RPMI8226 (cell line): ENCODE measurements at places on chromosomes 16 and 17.

DNA sequence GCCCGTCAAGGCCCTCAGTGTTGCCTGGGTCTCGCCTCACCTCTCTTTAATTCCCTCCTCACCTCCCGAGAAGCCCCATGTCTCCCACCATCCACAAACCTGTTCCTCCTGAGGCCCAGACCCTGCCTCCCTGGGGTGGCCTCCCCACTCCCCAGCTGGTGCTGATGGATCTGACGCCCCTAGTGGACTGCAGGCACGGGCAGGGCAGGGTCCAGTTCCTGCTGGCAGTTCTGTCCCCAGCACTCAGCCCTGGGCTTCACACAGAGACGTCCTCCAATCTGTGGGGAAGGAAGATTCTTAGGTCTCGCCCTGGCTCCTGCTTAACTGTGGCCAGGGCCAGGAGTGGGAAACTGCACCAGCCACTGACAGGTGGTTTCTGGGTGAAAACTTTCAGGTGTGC is 108.8 kb downstream of the AMFR start:
- DNase-seq, result no peak

DNA sequence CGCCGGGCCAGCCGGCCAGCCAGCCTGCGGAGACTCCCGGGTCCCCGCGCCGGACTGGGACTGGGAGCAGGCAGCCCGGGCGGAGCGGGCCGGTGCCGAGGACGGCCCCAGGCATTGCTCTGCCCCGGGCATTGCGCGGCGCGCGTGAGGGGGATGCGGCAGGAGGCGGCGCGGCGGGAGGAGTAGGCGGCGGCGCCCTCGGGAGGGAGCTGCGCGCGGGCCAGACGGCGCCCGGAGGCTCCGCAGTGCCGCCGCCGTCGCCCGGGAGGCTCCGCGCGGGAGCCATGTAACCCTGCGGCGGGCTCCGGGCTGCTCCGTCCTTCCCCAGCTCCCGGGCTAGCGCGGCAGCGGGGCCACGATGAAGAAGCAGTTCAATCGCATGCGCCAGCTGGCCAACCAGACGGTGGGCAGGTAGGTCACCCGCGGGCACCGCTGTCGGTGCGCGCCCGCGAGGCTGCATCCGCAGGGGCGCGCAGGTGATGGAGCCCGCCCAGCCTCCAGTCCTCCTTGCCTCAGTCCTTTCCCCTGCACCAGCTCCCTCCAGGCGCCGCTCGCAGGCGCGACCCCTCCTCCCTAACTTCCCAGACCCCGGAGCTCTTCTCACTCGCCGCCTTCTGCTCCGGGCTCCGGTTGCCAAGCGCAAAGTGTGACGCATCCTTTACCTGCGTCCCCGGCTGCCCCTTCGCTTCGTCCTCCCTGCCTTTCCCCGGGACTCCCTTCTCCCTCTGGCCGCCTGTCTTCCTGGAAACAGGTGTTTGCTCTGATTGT is at the start of gene ARHGAP44:
ARHGAP44 (plus strand) TSS at position 18 of the 768 bp plus-strand sequence; CDS start at position 359, 341 bp downstream.
- DNase-seq, result peak; percentile 12

- DNase-seq, result no peak
Measured at GRCh38 chr16:57788252-57788841, 13.9 kb downstream of the KIFC3 start.

DNA sequence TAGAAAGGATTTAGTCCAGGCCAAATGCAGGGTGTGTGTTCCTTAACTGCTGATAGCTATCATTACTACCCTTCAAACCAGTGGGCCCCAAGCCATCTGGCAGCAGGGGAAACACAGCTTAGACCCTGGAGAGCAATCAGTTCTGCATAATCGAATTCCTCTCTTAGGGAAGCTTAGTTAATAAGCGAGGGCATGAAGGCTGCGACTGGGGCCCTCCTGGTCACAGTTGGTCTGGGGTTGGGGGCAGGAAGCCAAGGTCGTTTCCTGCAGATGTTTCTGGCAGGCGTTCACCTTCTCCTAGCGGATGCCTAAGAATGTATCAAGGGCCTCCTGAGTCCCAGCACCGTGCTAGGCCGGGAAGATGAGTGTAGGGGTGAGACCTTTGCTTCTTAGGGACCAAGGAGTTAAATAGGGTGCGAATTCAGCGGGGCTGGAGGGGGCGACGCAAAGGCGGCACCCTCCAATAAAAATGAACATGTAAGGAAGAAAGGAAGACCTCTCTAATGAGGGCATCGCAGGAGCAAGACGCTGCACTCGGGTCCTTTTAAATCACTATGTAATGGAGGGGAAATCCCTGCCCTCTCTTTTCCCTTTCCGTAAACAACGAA is 16.5 kb upstream of the EEF2K start:
- DNase-seq, result peak; percentile 79

GRCh38 chr17:82219083-82219482 is 6.4 kb upstream of the CCDC57 start:
- DNase-seq, result no peak

DNA sequence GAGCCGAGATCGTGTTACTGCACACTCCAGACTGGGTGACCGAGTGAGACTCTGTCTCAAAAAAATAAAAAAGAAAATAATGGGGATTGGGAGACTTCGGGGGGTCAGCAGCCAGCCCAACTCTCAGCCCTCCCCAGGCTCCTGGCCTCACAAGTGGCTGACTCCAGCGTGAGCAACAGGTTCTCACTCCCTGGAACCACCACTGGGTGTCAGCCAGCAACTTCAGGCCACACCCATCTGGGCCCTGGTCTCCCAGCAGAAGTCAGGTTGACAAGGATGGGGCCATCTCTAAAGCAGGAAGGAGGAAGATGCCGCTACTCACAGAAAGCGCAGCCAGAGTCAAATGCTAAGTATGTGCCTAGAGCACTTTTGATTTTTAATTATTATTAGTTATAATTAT is 139.4 kb downstream of the C16orf78 start:
- DNase-seq, result peak; percentile 65

DNA sequence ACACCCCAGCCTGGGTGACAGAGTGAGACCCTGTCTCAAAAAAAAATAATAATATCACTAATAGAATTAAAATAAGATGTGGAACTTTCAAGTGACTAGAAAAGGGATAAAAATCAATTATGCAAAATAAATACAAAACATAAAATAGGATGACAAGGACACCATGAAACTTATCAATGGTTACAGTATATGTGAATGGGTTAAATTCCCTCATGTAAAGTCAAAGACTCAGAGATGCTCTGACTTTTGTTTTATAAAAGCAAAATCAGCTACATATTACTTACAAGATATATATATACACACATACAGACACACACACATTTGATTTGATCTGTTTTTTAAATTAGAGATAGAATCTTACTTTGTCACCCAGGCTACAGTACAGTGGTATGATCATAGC is 33.5 kb upstream of the SCNN1B start:
- DNase-seq, result no peak

DNA sequence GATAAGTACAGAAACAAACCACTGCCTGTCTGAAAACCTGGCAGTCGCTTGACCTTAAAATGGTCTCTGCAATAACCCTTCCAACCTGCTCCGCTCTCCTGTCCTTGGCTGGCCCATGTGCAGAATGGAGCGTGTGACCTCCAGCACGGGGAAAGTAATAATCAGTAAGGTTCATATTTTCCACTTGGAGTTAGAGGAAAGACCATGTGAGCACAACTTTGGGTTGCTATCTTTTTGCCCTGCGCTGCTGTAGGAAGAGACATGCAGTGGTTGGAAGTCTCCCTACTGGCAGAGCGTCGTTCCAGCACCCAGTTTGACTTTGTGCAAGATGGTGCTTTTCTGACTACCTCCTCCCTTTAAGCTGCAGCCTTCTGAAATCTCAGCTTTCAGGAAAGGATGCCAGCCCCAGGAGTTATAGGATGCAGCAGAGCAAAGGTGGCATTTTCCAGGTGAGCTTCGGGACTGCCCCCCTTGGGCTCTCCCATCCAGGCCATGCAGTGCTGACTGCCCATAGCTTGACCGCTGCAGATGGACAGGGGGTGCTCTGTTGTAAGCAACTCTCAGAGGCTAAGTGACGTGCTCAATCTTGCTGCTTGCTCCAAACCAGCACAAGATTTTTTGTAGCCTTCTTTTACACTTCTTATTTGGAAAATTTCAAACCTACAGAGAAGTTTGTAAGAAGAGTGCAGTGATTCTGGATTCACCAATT is 110.7 kb upstream of the NOL11 start:
- no peak for DNase-seq

GRCh38 chr16:82636958-82637357 is 10.2 kb downstream of the CDH13 start:
- no peak for DNase-seq

- DNase-seq, result no peak
Measured at GRCh38 chr17:66564992-66565465, 262.6 kb downstream of the PRKCA start.

DNA sequence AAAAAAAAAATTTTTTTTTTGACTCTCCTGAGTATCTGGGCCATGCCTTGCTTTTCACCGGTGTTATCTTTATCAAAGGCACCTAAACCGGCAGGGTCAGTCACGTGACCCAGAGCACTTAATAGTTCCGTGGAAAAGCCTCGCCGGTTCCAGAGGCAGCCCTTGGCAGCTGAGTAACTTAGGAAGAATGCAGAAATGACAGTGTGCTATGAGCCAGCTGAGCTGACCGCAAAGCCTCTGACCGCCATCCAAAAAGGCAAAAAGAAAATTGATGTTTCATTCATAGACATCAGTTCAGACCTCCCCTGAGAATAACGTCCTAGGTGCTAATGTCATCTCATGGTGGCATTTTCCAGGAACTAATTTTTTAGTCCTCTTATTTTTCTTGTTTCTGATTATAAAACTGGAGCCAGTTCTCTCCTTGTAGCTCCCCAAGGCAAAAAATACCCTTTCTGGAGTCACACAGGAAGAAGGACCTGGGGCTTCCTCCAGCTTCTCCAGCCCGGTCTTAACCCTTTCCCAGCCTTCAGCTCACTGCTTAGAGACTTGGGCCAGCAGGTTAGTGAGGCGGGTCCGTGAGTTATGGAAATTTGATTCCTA is 122.6 kb downstream of the SOCS1 start:
- no peak for DNase-seq

DNA sequence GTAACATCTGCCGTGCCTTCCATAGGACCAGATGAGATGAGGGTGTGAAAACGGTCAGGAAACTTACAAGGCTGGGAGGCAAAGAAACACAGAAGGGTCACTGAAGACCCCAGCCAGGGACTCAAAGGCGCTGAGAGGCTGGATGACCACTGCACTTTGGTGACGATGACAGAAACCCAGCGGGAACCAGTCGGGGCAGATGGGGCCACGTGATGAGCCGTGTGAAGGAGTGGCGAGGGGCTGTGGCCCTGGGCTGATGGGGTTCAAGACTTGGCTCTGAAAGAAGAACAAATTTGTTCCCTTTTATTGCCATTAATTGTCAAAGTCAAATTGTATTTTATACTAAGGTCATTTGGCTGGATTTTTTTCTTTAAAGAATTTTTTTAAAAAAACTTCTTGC is 28.6 kb upstream of the ATP2C2 start:
- DNase-seq, result no peak

DNA sequence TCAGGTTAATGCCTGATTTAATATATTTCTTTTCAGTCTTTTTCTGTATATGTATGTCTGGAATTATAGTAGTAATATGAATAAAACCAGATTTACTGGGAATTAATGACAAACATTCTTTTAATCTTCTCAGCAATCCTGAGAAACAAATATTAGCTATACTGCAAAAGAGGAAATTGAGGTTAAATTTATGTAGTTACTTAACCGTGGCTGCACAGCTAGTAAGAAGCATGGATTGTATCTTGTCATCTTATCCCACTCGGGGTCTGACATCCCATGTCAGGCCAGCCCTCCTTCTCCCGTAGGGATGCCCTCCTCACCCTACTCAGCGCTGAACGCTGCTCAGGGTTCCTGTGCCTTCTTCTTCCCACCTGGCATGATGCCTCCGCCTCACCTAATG is 143.0 kb downstream of the FTO start:
- no peak for DNase-seq

DNA sequence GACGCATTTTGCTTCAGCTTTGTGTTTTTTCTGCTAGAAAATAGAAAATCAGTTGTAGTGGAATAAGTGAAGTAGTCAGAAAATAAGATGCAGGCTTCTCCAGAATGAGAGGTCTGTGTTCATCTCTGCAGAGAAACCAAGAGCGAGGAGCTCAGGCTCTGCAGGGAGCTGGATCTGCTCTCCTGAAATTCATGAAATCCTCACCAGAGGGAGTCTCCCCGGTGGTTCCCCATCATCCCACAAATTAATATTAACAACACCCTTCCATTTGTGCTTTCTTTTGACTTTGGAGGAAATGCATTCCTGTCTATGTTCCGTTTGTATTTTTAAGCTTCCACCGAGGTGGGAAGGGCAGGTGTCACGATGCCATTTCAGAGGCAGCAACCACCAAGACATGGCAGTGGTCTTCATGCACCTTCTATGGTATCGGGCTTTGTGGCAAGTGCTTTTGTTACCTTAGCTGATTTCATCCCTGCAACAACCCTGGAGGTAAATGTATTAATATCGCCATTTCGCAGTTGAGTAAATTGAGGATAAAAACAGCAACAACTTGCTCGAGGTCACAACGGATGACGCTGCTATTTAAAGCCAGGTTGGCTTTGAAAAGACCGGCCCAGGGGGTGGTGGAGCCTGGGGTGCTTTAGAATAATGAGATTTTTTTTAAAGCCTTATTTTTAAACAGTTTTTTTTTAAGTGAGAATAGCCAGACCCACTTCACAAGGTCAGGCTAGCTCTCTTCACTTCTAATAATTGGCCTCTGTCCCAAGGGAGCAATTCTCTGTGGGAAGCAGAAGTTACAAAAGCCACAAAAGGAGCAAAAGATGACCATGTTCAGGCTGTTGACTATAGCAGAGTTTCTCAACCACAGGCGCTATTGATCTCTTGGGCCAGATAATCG is 367.6 kb upstream of the ERCC4 start:
- no peak for DNase-seq
